CD8-positive, alpha-beta memory T cell (primary cell): ENCODE measurements at places on chromosomes 2 and 18.

DNA sequence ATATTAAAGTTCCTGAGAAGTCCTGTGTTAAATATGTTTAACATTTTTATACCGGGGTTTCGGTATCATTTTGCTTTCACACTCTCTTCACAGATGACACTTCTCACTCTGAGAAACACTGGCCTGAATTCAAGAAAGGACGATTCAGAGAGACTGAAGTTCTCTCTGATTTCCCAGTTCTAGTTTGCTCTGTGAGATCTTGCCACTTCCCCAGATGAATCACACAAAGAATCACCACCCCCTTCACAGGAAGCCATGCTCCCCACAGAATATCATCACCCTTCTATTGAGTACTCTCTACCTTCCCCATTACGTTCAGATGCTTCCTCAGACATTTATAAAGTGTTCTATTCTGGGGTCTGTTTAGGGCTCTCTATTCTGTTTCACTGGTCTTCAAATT lies 16.1 kb upstream of the CD207 start:
- no peak overlapping the region for H3K27ac ChIP-seq
- no peak overlapping the region for H3K4me3 ChIP-seq
- no peaks in the 10 kb centered on the region for H3K4me1 ChIP-seq
- no peak for DNase-seq
- no peaks in the 10 kb centered on the region for H3K36me3 ChIP-seq

DNA sequence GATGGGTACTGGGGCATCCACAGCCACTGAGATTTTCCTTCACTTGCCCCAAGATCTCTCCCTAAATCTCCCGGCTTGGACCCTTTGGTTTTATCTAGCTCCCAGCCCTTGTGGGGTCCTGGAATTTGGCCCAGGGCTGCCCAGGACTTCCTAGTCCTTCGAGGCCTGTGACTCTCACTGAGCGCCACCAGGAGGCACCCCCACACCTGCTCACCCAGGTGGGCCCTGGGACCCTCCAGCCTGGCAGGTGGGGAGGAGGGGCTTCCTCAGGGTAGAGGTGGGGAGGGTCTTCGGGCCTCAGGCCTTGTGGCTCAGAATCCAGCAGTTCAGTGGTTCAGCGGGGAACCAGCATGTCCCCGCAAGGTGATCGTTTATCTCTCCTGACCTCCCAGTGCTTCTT lies 11.9 kb upstream of the PRSS56 start:
- no peaks in the 10 kb centered on the region for H3K4me1 ChIP-seq
- H3K36me3 ChIP-seq, result no peaks in the 10 kb centered on the region
- no peak overlapping the region for H3K4me3 ChIP-seq
- H3K27me3 ChIP-seq, result no peaks in the 10 kb centered on the region
- no peak overlapping the region for H3K27ac ChIP-seq
- DNase-seq, result no peak

GRCh38 chr2:71474116-71474743 lies 20.9 kb downstream of the DYSF start:
- DNase-seq, result no peak
- no peak overlapping the region for H3K4me3 ChIP-seq
- no peaks in the 10 kb centered on the region for H3K36me3 ChIP-seq
- H3K27ac ChIP-seq, result no peak overlapping the region

- H3K36me3 ChIP-seq, result no peaks in the 10 kb centered on the region
- DNase-seq, result no peak
- H3K27me3 ChIP-seq, result peaks cover 3% of the 10 kb centered on the region
- no peak overlapping the region for H3K4me3 ChIP-seq
Observed at GRCh38 chr2:218145124-218145523, 19.3 kb downstream of the CXCR2 start.
